Fibroblast of the aortic adventitia (primary cell): ENCODE measurements at places on chromosomes 5 and 9.
A peak's percentile ranks its signal among the peaks of the same experiment; 100 is the strongest.

GRCh38 chr9:2599896-2600295 lies 21.7 kb upstream of the VLDLR start:
- DNase-seq = peak; percentile 64

- no peak for DNase-seq
These were observed 91.4 kb downstream of the CACNA1B start for GRCh38 chr9:137969008-137969407.

- DNase-seq = peak; percentile 73
These were observed 6.1 kb upstream of the PRR16 start for GRCh38 chr5:120457839-120458507.

DNA sequence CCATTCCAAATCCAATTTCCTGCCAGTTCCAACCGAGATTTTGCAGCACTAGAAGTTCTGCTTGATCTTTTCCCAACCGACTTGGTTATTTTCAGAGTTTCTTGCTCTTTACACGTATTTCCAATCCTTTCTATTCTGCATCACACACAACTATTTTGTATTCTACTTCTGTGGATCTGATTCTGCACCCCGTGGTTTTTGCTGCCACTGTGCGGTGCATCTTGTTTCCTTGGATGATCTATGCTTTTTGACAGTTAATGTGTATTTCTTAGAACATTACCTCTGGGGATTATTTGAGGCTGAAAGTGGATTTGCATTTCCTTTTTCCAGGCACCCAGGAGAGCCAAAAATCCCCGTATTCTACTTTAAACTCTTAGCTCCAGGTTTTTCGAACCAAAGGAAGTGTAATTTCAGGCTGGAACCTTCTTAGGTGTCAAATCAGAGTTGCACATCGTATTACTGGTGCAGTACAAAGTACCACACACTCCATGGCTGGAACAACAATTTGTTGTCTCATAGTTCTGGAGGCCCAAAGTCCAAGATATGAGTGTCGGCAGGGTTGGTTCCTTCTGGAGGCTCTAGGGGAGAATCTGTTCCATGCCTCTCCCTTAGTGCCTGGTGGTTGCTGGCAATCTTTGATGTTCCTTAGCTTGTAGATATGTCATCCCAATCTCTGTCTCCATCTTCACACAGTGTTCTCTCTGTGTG lies 14.7 kb upstream of the SARDH start:
- DNase-seq = no peak

DNA sequence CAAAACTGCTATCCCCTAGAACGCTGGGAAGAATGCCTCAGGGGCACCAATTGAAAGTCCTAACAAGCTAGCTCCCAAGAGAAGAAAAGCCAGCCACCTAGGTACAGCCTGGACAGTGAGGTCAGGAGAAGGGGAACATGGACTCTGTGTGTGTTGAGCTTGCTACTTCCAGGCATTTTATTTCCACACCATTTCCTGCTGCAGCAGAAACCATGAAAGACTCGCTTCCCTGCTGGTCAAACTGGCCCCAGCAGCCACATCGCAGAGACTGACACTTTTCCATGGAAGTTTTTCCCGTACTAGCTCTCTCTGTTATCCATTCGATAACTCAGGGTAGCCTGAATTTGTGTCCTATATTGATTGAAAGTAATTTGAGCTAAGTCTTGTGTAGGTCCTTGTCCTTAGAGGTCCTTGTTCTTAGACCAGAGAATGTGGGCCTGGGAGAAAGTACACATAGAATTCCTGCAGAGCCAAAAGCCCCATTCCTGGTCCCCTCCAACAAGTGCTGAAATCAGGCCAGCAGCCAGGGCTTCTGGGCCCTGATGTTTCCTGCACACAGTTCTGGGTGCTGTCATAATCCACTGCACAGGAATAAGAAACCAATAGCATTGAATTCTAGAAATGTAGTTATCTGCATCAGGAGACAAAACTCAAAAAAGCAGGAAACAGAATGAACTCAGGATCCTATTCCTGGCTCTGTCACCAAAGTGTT lies 96.6 kb downstream of the BRINP1 start:
- no peak for DNase-seq

DNA sequence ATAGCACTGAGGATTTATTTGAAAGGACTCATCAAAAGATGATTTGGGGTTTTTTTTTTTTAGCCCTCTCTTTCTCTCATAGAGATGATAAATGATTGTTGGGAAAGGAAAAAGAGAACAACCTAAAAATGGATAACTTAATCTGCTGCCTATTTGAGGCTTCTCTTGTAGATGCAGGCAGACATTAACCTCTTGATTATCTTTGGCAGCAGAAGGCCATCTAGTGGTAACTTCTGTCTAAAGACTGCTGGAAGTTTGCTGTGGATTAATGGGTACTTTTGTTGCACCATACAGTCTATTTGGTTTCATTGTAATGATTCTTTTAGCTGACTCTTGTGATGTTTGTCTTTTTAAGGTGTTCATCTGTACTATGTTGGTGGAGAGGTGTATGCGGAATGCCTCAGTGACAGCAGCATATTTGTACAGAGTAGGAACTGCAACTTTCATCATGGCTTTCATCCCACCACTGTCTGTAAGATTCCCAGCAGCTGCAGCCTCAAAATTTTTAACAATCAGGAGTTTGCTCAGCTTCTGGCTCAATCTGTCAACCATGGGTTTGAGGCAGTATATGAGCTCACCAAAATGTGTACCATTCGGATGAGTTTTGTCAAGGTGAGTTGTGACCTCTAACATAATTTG lies 18.8 kb downstream of the SMIM32 start:
- DNase-seq = peak; percentile 81

- no peak for DNase-seq
These were observed 161.2 kb downstream of the MPDZ start for GRCh38 chr9:13118313-13118712.

- DNase-seq = peak; percentile 91
These were observed 129.6 kb downstream of the KCNIP1 start for GRCh38 chr5:170633235-170634081.

DNA sequence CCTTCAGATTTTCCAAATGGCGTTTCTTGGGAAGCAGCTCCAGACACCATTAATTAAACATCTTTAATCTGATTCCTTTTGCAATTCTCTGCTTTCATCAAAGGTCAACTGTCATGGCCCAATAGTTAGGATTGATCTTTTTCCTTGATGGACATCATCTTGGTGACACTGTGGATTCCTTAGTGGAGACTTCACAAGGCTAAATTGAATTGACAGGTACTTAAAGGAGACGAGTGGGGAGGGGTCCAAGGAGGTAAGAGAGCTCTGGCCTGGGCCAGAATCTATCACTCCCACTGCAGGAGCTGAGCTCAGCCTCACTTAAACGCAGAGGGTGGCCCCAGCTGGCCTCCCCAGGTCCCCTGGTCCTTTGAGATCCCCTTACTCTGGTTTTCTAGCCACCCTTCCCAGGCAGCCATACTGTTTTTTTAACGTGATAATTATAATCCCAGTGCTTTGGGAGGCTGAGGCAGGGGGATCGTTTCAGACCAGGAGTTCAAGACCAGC lies 9.9 kb upstream of the HMCN2 start:
- DNase-seq = no peak

DNA sequence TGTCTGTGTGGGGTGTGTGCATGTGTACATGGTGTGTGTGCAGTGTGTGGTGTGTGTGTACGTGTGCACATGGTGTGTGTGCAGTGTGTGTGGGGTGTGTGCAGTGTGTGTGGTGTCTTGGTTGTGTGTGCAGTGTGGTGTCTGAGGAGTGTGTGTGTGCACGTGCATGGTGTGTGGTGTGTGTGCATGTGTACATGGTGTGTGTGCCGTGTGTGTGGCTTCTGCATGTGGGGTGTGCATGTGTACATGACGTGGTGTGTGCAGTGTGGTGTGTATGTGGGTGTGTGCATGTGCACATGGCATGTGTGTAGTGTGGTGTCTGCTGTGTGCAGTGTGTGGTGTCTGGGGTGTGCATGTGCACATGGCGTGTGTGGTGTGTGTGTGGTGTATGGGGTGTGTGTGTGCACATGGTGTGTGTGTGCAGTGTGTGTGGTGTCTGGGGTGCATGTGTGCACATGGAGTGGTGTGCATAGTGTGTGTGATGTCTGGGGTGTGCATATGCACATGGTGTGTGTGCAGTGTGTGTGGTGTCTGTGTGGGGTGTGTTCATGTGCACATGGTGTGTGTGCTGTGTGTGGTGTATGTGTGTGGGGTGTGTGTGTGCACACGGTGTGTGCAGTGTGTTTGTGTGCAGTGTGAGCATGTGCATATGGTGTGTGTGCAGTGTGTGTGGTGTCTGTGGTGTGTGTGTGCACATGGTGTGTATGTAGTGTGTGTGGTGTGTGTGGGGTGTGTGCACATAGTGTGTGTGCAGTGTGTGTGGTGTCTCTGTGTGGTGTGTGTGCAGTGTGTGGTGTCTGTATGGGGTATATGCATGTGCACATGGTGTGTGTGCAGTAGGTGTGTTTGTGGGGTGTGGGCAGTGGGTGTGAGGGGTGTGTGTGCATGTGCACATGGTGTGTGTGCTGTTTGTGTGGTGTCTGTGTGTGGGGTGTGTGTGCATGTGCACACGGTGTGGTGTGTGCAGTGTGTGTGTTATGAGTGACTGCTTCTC lies 40.6 kb upstream of the ZNG1F start:
- peak; percentile 14 for DNase-seq

DNA sequence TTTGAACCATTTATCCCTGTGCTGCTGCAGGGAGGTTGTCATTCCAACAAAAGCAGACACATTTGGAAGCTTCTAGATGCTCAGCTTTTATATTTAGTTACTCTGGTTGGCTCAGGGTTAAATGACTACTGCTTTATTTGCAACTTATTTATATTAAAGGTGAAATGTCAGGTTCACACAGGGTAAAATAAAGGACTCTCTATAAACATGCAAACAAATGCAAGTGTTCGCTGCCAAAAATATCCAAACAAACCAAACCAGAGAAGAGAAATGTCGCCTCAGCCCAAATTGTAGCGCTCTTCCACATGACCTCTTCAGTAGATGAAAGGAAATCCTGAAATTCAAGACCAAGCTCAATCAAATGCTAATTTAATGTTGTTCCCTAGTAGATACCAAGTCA lies 57.0 kb upstream of the LIFR start:
- no peak for DNase-seq

- no peak for DNase-seq
These were observed 27.3 kb downstream of the NIPAL4 start for GRCh38 chr5:157487358-157487757.
